Uterus (tissue), 4 donors: ENCODE measurements at places on chromosomes 12 and 14.
A peak's percentile ranks its signal among the peaks of the same experiment; 100 is the strongest.

GRCh38 chr14:89190765-89191513 is 226.1 kb downstream of the FOXN3 start:
- no peak for DNase-seq

- no peak for DNase-seq
Measured at GRCh38 chr12:66409195-66409871, 107.0 kb downstream of the HELB start.

GRCh38 chr12:58727521-58727920 is 192.8 kb downstream of the LRIG3 start:
- DNase-seq: no peak

DNA sequence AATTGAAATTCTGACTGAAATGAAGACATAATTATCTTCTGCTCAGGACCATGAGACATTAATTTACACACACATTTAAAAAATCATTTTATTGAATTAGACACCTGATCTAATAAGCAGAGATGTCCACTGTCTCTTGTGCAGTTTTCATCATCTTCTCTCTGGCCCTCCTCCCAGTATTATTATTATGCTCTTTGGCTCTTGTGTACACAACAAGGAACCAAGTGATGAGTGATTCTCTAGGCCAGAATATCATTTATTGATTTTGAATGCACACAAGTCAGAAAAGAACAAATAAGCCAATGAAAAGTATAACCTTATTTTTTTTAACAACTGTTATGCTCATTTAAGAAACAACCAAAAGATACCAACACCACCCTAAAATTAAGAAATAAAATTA is 244.7 kb upstream of the KRR1 start:
- DNase-seq: no peak

DNA sequence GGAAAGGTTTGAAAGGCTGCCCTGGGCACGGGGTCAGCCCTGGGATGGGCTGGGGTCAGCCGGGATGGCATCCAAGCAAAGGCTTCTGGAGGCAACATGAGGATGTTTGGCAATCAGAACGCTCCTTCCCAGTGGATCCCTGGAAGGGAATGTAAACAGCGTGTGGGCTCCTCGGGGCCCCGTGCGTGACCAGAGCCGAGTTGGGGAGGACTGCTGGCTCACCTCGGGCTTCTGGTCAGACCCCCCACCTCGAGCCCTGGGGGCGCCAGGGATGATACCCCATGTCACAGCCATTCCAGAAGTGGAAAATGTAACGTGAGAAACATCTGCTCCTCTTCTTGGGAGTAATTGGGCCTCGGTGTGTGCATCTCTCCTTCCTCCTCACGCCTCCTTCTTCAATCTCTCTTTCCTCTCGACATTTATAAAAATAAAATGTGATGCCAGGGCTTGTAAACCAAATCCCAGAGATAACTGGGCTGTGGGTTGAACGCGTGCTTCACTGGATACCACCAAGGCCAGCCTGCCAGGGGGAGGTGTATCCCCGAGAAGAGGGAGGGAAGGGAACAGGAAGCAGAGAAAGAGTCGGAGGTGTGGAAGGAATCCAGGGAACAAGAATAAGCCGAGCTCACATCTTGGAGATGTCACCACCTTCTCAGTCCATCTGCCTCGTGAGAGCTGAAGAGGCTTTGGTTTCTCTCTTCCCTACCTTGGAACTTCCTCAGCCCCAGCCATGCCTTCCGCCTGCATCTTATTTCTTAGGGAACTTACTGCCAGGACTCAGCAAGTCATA is 144.8 kb downstream of the NUAK1 start:
- no peak for DNase-seq

DNA sequence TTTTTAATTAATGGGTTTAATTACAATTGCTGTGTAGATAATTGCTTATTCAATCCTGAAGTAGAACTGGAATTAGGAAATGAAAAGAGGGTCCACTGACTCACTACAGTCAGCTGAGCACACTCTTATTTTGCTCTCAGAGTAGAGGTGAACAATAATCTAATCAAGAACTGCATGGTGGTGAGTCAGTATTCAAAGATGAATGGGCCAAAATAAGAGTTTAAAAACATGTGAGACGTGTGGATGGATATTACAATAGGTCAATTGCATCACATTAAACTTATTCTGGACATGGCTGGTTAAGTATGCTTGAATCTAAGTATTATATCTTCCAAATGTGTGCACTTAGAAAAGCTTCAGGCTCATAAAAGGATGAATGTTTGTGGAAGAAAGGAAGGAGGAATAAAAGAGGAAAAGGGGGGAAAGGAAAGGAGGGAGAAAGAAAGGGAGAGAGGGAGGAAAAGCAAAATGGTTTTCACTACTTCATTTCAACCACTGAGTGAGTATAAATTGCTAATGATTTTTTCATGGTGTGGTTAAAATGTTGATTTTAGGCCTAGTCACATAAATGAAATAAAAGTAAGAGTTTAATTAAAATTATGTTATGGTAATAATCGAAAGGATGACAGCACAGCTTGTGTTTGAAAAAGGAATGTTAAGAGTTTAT is 27.0 kb upstream of the EEA1 start:
- DNase-seq: no peak

GRCh38 chr12:94622475-94622874 is 27.9 kb downstream of the TMCC3 start:
- DNase-seq: no peak

- DNase-seq: no peak
Measured at GRCh38 chr12:6823182-6824084, 1.8 kb downstream of the GPR162 start.

DNA sequence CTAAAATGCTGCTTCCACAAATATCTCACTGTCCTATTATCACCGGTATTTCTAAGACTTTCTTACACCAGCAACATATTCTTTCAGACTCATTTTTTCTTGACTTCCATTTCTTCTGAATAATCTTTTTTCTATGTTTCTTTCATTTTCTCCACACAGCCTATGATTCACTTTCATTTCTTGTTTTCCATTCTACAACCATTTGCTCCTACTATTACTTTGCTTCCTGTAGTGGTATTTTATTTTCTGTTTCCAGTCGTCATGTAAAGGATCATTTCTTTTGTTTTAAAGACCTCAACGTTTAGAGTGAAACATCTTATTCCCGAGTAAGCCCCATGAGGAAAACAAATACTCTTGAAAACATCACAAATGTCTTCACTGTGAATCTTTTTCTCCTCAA is 182.2 kb upstream of the MDGA2 start:
- DNase-seq: no peak

- no peak for DNase-seq
Measured at GRCh38 chr12:61654698-61655097, 605.5 kb upstream of the USP15 start.

DNA sequence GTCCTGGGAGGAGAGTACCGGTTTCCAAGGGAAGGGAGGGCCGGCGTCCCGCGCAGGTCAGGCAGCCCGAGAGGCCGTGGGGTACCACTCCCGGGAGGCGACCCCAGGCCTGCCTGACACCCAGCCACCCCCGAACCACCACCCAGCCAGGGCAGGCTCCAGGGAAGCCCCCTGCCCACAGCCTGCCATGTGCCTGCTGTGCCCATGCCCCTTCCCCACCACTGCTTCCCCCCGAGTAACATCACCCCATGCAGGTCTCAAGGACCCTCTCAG is 2.3 kb downstream of the NUDT14 start:
- no peak for DNase-seq

GRCh38 chr12:125259178-125259867 is 194.1 kb downstream of the AACS start:
- DNase-seq: no peak

GRCh38 chr12:90229407-90230170 is 521.0 kb upstream of the ATP2B1 start:
- DNase-seq: no peak

DNA sequence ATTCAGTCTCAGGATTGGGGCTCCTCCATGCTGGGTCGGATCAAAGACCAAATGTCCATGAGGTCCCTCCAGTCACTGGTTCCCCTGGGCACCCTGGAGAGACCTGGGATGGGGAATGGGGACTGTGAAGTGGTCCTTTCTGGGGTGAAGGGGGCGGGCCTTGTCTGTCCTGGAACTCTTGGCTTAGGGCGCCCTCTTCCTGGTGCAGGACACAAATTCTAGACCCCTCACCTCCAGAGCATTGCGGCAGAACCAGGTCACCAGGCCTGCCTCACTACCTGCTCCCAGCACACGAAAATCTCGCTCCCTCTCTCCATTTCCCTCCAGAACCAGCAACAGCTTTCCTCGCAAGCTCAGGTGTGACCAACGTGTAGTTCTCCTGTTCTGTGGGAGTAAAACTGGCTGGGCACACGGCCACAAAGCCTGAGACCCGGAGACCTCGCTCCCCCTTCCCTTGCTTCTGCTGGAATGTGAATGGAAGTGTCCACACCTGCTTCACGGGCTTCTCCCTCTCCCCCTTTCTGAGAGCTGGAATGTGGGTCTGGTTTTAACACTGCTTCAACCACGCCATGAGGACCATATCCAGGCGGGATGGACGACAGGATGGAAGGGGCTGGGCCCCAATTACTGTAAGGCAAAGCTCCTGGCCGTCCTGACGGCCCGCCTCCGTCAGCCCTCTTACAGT is 112.7 kb downstream of the SCARB1 start:
- DNase-seq: no peak

GRCh38 chr12:81208187-81208911 is 130.5 kb downstream of the ACSS3 start:
- DNase-seq: no peak

DNA sequence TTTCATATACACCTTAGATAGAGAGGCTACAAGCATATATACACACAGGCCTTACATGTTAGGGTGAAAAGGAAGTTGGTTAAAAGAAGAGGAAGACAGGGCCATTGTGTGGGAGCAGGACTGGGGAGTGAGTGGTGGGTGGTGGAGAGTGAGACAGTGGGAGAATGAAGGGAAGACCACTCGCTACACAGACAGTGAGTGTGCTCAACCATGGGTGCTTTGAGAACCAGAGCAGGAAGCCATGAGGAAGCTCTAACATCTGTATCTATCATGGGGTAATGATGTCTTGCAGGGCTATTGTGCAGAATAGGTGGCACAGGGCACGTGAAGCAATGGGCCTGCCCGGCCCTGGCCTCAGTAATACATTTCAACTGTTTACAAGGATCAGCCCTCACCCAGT is 11.4 kb upstream of the KRT74 start:
- no peak for DNase-seq

- DNase-seq: peak; percentile 60
Measured at GRCh38 chr14:105091517-105092170, 26.4 kb upstream of the GPR132 start.
